ENCODE measurements at places on chromosomes 4 and X.
A peak's percentile ranks its signal among the peaks of the same experiment; 100 is the strongest.

- no peak for DNase-seq
These were observed 39.4 kb upstream of the PHOX2B start for GRCh38 chr4:41787931-41788330.

- DNase-seq, result no peak
These were observed 617 bp upstream of the PDHA1 start for GRCh38 chrX:19343085-19343534.

DNA sequence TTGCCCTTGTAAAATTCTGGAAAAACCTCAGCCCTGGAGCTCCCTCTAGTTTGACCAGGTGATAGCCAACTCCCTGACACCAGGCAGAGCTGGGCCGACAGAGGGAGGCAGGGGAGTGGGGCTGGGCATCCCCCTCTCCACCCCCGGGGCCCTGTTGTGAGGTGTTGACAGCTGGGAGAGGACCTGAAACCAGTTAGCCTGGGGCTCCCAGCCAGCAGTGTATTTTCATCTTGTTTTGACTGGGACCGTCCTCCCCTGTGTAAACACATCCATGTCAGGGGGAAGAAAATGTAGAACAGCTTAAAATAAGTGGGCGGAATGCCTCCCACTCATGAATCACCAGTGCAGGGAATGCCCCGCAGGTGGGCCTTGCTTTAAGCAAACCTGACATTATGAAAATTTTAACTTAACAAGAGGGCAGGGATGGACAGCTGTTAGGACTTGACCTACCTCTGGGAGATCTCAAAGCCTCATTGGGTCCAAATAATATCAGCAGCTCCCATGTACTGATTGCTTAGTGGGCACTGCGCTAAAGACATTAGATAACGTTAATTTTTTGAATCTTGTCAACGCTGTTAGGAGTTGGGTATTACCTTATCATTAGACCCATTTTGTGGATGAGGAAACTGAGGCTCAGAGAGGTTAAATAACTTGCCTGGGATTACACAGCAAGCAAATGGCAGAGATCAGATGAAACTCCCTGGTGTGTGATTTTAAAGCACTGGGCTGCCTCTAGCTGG lies 45.9 kb downstream of the TSC22D3 start:
- DNase-seq, result no peak

DNA sequence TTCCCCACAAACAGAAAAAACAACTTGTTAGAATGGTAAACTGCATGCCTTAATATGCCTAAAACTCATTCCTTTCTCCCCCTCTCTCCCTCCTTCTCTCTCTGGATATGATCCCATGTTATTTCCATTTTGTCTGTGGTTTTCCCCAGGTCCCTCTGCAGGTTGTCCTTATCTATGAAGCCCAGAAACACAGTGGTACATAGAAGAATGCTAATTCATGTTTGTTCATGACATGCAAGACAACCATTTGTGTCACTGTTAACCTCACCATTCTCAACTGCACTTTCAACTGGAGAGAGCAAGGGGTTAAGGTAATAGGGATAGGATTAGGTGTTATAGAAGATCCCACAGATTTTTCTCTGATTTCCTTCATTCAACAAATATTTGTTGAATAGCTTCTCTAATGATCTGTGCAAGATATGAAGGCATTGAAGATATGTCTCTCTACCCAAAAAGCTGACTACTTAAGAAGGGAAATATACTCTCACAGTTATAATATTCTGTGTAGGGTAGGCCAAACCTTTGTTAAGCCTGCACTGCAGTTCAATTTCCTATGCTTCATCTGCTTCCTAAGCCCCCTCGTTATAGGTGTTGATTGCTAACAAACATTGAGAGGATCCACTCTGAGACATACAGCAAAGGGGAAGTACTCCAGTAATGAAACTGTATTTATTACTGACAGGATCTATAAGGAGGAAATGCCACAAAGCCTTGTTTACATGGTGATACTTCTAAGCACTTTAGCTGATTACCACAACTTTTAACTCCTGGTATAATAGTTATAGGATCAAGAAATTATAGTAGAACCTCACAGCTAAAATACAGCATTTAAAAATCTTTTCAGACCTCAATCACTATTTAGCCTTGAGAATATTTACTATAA lies 96.1 kb downstream of the FRYL start:
- DNase-seq, result no peak

- no peak for DNase-seq
These were observed 584.4 kb downstream of the KLHL4 start for GRCh38 chrX:88101968-88102367.

- DNase-seq, result peak; percentile 35
These were observed 763 bp downstream of the PYURF start for GRCh38 chr4:88522702-88523324.

DNA sequence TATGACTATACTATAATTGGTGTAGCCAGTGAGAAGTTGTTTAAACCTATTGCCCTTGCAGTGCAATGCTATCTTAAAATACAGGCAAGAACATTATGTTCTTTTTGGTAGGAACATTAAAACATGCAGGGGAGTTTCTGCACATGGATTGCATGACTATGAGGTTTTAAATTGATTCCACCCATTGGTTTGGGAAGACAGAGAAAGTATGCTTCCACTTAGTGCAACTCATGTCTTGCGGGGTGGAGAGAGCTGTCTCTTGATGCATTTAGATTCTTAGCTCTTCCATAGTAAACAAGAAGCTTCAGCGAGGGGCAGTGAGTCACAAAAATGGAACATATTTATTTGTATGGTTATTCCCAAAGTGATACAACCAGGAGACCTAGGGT lies 39.5 kb upstream of the RASL11B start:
- peak; percentile 75 for DNase-seq

DNA sequence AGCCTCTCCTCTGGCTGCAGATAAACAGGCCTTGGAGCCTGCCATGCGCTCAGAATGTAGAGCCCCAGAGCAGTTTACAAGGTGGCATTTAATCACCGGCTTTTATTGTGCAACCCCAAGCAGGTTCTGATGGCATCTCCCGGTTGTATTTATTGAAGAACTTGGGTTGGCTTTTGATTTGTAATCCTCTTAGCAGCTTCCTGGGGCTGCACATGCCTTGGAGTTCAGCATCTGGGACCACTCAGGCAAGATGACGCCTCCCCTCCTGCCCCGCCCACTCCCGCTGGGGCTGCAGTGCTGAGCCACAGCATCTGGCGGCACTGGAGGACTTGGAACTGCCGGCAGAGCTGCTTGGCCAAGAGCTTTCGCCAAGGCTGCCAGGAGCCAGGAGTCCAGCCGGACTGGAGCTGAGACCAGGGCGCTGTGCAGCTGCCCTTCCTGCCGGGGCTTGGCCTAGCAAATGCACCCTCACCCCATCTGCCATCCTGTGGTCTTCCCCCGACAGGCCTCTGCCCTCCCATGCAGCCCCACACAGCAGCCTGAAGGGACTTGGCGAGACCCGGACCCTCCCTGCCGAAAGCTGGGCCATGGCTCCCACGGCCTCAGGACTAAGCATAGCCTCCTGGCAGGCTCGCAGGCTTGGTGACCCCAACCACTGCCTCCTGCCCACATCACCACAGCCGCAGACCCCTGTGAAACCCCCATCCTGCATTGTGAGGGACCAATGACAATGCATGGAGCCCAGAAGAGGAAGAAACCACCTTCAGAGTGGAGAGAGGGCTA lies 5.4 kb downstream of the HTRA3 start:
- peak; percentile 92 for DNase-seq

GRCh38 chr4:60885011-60885410 lies 315.1 kb upstream of the ADGRL3 start:
- no peak for DNase-seq

DNA sequence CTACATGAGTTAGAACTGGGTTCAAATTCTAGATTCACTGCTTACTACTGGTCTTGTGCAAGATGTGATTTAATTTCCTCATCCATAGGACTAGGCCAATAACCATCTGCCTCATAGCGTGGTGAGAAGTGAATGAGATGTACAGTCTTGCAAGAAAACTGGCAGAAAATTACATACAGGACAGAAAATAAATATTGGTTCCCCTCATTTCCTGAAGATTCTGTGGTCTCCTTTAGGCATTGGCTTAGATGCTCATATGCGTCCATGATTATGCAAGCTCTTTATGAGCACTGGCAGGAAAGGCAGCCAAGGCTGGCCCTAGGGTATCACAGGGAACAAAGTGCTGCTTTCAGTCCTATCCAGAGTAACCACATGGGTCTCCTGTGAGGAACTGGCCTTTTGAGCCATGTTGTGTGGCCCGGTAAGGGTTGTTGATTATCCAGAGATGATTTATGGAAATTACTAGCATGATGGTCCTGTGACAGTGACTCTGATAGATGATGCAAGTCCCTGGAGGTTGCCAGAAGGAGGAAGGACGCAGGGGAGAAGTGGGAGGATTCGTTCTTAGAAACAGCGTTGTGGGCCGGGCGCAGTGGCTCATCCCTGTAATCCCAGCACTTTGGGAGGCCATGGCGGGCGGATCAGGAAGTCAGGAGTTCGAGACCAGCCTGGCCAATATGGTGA lies 9.9 kb upstream of the MOB1B start:
- no peak for DNase-seq

DNA sequence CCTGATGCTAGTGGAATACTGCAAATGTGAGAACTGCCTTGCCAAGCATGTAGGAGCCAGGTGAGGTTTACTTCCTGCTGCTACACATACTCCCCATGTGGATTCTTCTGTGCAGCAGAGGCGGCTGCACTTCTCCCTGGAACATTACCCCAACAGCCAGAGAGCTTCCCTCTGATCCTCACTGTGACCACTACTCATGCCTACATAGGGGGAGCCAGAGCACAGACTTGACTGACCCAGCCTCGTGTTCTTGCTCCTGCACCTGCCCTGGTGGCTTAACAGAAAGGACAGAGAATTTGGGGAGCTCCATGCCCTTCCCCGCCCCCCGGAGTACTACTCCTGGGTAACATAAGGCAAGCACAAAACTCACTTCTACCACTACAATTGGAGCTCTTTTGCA lies 38.4 kb downstream of the UGT2A2 start:
- no peak for DNase-seq

GRCh38 chrX:10010686-10011085 lies 43.5 kb downstream of the CLDN34 start:
- DNase-seq, result peak; percentile 62

GRCh38 chr4:7000421-7001176 lies 42.6 kb upstream of the TADA2B start:
- no peak for DNase-seq

- no peak for DNase-seq
These were observed 811.9 kb upstream of the PCDH7 start for GRCh38 chr4:29908276-29908675.

GRCh38 chr4:156217236-156217635 lies 263.6 kb upstream of the CTSO start:
- DNase-seq, result no peak

GRCh38 chr4:157072002-157072401 lies 3.9 kb upstream of the GLRB start:
- peak; percentile 68 for DNase-seq

DNA sequence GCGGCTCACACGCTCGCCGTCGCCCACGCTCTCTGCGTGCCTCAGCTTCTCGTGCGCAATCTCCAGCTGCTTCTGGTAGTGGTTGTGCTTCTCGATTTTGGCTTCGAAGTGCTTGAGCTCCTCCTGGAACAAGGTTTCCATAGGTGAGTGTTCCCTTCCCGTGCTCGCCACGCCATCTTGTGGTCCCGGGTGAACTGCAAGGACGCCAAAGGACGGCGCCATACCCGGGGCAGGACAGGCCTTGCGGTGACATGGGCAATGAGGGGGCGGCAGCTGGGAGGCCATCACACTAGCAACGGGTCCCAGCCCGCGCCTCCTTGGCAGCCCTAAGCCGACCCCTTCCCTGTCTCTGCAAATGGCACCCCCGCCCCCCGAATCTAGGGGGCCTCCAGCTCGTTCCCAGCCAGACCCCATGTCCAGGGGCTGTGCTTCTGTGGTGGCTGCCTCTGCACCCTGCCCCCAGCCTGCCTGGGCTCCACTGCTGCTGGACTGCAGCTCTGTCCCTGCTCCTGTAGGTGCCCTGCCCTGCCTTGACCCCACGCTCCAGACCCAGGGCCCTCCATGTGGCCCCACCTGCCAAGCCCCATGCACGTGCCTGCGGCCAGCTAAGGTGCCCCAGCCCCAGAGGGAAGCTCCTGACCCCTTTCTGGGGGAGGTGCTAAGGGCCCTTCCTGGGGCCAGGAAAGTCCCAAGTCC lies 17.3 kb downstream of the LRPAP1 start:
- no peak for DNase-seq

- peak; percentile 38 for DNase-seq
These were observed 47.2 kb upstream of the TFDP3 start for GRCh38 chrX:133265331-133265730.

DNA sequence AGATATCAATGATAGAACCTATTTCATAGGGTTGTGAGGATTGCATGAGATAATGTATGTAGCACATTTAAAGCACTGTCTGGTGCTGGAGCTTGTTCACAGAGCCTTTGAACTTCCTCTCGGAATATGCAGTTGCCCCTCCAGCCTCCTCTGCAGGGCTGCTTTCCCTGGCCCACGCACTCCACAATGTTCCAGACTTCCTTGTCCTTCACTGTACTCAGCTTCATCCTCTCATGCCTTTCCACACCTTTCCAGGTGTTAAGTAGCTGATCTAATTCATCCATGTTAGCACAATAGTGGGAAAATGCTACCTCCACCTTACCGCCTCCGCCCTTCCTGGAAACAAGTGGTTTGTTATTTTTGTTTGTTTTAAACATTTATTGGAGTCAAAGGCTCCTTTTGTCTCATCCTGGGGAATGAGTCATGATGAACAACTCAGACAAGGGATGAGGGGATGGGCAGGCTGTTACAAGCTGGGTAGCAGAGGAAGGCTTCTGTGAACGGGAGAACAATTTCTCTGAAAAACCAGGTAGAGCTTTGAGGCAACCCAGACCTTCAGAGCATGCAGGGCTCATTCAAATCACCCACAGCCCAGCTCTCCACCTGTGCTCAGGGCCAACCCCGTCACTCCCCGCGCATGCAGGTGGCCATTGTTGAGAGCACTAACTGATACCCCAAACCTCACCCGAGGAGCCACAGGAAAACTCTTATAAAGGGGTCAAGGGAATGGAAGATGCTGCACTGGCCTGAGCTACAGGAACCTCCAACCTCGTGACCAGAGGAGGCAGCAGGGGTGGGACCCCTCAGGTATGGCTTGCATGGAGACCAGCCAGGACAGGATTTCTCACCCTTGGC lies 84.9 kb upstream of the TBL1X start:
- DNase-seq, result peak; percentile 41

- DNase-seq, result no peak
These were observed 47.1 kb downstream of the TSC22D3 start for GRCh38 chrX:107728371-107729099.

DNA sequence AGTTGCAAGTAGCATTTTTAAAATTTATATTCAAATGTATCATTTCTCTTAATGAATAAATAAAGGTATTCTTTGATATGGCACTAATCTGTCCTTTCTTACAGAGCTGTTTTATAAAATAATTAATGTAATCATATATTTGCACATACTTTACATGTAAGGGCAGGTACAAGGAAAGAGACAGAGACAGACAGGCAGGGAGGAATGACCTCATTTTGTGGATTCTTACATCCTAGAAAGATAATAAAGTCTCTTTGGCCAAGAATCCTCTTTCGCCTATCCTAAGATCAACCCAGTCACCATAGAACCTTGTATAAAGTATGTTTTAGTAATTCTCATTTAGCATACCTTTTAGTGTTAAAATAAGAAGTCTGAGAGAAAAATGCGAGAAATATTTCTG lies 98.5 kb upstream of the CTSO start:
- DNase-seq, result no peak

Measured in fibroblast of skin of right biceps (primary cell).